ENCODE measurements at places on chromosomes 5 and 9. TPM values are rescaled to one million over a fixed set of nuclear protein-coding genes. Genes with fewer than 3 reads are reported as not detected.

The N4BP3 gene
- 1.8 TPM for total RNA-seq

DNA sequence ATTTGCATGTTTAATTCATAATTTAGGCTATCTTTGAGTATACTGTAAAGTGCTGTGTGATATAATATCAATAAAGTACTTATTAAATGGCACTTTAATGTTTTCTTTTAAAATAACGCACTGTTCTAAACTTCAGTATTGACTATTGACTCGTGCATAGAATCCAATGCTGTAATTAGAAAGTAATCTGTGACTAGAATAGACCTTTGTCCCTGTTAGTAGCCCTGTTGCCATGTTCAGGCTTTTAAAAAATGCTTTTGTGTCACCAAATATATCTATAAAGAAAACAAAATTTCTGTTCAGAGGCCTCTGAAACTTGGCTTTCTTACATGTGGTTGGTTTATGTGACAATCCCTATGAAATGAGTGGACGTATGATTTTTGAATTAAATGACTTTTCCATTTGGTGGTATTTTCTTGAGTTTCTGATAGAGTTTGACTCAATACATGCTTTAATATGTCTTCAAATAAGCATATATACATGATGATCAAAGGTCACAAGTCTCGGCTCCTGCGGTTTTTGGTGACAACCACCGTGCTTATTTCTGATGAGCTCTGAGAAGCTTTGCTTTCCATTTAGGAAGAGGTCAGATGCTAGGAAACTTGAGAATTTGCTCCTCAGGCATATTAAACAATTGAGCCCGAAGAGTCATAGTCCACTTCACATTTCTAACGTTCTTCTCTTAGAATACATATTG, 174.7 kb downstream of the NR3C1 start:
- DNase-seq: no peak

GRCh38 chr5:167872791-167873190, 418.7 kb upstream of the WWC1 start:
- no peak for DNase-seq

DNA sequence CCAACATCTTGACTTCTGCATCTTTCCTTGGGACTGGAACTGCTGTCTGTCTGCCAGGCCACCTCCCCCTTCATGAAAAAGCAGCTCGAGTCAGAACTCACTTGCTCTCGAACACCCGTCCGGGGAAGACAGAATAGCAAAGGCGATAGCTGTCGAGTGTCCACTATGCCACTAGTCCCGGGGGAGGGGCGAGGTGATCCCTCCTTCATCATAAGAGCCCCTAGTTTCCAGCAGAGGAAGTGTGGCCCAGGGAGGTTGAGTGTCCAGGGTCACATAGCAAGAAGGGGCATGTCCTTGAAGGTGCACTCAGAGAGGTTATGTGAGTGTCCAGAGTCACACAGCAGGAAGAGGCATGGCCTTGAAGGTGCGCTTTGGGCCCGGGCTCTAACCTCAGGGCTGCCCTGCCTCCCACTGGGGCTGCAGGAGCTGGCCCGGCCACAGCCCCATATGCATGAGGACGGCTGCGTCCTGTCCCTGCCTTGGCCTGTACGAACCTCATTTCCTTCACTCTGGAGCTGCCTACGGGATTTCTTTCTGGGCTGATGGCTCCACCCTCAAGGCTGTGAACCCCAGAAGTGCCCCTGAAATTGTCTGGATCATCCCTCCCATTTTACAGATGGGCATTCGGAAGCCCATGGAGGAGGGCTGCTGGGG, 6.7 kb downstream of the DBH start:
- DNase-seq: no peak

The C5orf46 gene
- total RNA-seq: not detected

Data from activated T-helper 1 cell treated with anti-CD3 and anti-CD28 coated beads, Interleukin-12 subunit alpha, Interleukin-12 subunit beta, Interleukin-2, Interleukin-4 antibody, amounts not matched to agents 30 ng/mL and 10 ng/mL and 1 ng/mL, durations not matched to agents 14 hours and 24 hours and 36 hours (primary cell).